Smooth muscle cell of the brain vasculature (primary cell): ENCODE measurements at places on chromosomes 3 and 15.

- DNase-seq: no peak
Observed at GRCh38 chr3:43497422-43497821, 124.4 kb downstream of the ANO10 start.

- DNase-seq: no peak
Observed at GRCh38 chr3:135618123-135618522, 347.4 kb upstream of the PPP2R3A start.

DNA sequence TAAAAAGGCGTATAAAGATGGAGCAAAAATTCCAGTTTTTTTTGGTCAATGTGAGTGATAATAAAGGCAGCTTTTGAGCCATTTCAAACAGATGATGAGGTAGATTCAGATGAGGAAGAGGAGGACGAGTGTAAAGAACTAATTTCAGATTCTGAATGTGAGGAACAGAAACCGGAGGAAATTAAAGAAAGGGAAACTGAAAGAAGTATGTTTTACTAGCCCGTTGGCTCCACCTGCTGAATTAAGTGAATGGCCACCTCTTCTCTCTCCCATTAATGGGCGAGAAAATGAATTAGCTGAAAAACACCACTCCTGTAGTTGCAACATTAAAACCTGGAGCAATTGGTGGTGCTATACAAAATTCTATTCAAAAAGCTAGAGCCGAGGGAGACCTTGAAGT lies 55.4 kb downstream of the CYP19A1 start:
- DNase-seq: no peak

GRCh38 chr15:71572452-71573053 lies 237.8 kb upstream of the NR2E3 start:
- DNase-seq: no peak

DNA sequence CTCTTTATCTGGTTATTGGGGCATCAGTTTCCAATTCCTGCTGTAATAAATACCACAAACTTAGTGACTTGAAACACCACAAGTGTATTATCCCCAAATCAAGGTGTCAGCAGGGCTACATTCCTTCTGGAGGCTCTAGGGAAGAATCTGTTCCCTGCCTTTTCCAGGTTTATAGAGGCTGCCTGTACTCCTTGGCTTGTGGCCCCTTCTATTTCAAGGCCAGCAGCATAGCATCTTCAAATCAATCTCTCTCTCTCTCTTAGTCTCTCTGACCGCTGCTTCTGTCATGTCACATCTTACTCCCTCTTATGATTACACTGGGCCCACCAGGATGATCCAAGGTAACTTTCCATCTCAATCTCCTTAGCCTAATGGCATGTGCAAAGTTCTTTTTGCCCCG lies 44.9 kb upstream of the CA12 start:
- no peak for DNase-seq

DNA sequence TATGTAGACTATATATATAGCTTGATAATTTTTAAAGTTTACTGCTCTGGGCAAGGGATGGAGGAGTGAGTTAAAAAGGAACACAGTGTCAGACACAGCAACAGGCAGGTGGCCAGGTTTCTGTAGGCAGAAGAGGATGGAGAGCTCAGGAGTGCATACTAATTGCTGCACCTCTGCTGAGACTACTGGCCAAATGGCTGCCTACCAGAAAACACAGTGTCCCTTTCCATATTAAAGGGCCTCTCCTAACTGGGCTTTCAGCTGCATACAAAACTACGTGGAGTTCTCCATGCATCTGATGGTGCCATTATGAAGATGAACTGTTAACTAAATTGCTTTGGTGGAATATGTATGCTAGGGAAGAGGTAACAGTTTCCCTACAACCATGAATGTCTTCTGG lies 1.8 kb downstream of the ATP13A4 start:
- no peak for DNase-seq

DNA sequence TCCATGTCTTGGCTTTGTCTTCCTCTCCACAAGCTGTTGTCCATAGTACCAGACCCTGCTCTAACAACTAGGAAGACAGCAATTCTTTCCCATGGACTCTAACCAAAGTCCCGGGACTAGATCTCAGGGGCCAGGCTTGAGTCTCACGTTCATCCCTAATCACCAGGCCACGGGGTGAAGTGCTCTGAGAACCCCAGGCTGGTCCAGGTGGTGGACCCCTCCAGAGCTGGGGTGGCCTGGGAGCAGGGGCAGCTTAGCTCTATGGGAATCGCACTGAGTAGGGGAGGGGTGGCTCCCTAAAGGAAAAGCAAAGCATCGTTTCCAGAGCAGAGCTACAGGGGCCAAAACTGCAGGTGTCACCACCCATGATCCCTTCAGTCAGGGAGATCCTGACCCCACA lies 150.9 kb downstream of the TPRA1 start:
- DNase-seq: no peak

- no peak for DNase-seq
Observed at GRCh38 chr3:129312021-129312639, 33.5 kb downstream of the HMCES start.

DNA sequence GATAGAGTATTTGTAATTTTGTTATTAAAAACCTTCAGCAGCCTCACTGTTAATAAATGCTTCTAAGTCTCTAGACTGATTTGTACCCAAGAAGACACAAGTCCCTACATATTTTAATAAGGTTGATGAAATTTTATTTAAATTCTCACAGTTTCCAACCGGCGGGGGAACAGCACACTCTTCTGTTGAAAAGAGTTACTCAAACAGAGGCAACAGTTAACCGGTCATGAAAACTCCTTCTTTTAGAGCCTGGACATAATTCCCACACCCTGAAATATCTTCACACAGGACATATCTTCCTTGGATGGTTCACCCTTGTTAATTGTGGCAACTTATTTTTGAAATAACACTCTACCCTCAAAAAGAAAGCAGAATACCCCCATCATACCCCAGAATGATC lies 278.8 kb downstream of the FOXP1 start:
- DNase-seq: peak; percentile 51

DNA sequence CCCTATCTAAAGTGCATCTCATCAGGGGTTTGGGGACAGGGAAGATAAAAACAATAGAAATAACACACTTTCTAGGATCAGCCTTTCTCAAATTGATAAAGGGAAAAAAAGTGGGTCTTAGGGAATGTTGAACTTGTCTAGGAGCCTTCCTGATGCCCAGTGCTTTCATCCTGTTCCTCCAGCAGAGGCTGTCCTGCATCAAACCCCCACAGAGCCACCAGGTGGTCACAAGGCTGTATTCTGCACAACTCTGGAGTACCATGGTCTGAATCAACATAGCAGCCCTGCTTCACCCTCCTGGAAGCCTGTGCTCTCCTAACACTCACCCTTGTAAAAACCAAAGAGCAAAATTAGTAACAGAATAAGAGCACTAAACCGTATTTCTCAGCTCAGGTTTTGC lies 118.5 kb upstream of the SLC25A36 start:
- DNase-seq: no peak

GRCh38 chr15:38389924-38390542 lies 63.9 kb upstream of the FAM98B start:
- DNase-seq: no peak

DNA sequence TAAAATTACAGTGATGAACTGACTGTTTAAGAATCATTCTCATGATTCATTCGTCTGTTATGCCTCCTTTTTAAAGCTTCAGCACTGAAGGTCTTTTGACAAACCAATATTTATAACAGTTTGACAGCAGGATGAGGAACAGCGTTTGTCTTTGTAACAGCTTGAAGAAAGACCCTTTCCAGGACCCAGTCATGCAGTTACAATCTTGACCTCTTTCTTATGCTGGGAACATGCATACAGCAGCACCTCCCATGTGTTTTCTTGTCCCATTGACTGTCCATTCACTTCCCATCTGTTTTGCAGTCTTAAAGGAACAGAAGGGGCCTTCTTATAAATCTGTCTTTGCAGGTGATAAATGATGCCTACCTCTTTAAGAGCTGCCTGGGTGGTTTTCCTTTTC lies 87.2 kb downstream of the OPA1 start:
- no peak for DNase-seq

- DNase-seq: no peak
Observed at GRCh38 chr15:92877416-92877815, 22.7 kb upstream of the CHD2 start.

DNA sequence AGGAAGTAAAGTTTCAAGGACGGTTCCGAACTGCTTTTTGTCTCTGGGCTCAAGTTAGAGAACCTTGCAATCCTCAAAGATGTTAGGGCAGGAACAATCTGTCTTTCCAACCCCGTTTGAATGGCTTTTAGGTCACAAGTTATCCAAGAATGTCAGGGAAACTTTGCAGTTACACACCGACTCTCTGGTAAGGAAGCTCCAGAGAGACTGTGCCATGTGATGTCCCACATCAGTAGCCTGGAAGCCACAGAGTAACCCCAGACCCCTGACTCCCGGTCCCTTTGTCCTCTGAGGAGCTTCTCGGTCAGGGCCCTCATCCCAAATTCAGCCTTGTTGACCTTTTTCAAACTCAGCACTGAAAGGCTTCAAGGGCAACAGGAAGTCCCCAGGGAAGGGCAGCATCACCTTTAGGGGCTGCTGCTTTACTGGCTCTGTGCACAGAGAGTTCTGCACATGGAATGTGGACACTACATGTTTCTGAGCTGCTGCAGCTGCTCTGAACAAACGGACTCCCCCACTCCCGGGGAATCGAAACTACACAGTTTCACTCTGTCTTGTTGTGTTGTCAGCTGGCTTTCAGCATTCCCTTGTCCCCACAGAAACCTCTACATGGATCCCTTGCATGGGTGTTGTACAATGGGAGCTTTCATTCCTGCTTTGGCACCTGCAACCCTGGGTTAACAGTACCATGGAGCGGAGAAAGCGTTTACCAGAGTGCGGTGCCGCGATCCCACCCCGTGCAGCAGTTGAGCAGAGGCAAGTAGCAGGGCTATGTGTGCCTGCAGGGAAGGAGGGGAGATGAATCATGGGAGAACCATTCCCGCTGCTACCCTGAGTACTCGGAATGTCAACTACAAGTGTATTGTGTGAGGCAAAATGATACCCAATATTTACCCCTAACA lies 408.2 kb upstream of the THBS1 start:
- peak; percentile 47 for DNase-seq

DNA sequence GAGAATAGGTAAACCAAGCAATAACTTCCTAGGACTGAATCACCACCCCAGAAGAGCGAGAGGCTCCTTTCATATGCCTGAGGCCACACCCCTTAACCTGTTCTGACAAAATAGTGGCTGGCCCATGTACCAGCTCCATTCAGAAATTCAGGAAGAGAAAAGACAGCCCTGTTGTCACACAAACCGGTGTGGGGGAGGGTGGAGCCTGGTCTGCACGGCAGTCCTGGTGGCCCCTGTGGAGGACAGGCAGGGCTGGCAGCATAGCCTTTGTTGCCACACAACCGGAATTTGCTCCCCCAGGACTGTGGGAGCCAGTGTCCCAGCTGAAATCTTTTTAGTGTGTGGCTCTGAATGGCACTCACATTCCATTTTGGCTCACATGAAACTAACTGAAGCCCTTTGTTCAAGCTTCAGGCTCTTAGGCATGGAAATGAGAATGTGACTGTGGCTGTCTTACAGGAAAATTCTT lies 23.8 kb downstream of the RLBP1 start:
- DNase-seq: no peak

GRCh38 chr3:52228266-52228665 lies 2.8 kb upstream of the TLR9 start:
- DNase-seq: no peak

DNA sequence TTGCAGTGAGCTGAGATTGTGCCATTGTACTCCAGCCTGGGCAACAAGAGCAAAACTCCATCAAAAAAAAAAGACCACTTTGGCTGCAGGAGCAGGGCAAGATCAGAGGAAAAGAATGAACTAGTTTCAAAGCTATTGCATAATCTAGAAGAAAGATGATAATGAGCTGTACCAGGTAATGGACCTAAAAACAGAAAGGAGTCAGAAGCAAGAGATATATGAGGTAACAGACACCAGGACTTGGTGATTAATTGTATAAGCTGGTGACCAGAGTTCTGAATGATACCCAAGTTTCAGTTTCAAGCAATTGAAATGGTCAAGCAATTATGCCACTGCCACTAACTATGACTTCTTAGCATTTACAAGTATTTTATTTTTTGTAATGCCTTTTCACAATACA lies 2.9 kb downstream of the POLQ start:
- DNase-seq: no peak

DNA sequence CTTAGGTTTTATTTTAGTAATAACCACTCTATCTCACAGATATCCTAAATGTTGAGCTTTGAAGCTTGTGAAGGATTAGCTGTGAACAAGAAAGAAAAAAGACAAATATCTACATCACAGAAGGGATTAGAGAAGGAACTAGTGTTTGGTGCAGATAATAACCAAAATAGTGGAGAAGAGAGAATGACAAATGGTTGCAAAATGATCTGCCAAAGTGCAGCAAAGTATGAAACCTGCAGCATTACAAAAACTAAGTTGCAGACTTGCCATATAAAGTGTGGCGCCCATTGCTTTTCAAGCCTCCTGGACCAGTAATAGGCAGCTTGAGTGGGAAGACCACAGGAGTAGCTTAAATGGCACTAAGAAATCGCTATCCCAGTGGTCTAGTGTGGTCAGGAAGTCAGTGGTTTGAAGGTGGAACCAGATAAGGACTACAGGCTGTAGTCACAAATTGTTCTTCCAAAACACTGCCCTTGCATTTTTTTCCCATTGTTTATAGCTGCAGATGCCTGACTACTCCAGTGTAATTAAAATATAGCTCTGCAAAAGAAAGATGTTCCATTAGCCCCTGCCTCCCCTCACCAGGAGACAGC lies 20.7 kb downstream of the TPM1 start:
- DNase-seq: no peak

DNA sequence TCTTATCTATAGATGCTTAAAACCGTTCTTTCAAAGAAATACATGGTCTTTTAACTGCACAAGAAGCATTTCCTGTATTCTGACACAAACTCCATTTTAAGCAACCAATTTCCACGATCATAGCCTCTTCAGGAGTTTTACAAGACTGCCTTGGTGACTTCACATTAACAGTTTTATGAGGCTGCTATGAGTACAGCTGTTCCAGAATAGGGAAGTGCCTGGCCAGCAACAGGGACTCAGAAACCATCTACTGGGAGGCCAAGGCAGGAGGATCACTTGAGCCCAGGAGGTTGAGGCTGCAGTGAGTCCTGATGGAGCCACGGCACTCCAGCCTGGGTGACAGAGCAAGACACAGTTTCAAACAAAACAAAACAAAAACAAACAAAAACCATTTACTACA lies 78.4 kb downstream of the B3GNT5 start:
- no peak for DNase-seq

- no peak for DNase-seq
Observed at GRCh38 chr15:73028031-73028430, 24.2 kb upstream of the NEO1 start.

DNA sequence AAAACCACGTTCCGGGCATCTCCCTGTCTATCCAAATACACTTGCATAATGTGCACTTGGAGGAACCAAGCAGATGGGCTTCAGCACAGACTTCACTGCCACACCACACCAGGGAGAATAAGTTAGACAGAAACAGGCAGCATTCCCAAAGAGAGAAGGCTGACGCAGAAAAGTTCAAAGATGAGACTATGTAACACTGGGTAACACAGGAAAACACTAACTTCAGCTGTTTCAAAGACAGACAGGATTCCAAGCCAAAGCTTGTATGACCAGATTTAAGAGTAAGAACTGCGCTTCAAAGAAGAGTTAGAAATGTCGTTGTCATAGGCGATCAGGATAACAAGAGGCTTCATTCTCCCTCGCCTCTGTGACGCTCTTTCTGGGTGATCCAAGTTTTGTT lies 19.9 kb downstream of the SLC51A start:
- DNase-seq: no peak
